RPMI8226 (cell line): ENCODE measurements at places on chromosomes 3 and 15.

- no peak for DNase-seq
Observed at GRCh38 chr3:36973139-36973538, 19.8 kb downstream of the EPM2AIP1 start.

GRCh38 chr3:196272826-196273225, 14.7 kb downstream of the PCYT1A start:
- DNase-seq = no peak

DNA sequence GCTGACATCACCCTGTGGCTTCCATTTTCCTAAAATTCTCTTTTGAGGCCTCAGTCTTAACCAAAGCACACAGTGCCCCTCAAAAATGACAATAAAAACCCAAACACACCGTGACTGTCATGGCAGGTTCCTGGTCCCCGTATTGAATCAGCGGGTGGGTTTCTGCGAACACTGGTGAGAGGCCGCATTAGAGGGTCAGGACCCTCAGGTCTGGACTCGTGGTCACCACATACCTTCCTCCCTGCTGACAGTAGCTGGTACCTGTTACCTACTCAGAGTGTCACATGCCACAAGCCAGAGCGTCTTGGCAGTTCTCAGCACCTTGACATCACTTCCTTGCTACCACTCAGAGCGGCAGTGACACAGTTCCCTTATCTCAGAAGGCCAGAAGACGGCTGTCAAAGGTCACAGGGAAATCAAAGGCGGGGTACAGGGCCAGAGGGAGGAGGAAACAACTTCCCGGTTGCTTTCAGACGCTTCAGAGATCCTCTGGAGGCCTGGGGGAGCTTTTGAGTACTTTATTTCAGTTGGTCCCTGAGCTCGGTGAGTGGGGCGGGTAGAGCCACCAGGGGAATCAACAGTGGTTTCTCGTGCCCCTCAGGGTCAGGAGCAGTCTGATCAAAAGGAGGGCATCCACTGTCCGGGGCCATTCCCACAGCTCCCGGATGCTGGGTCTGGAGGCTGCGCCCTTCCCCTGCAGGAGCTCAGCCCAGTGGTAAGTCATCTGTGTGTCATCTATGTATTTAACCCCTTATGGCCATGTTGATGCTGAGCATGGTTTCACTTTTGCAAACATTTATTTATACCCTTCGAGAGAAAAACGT, at the start of the genes CCR5AS and CCRL2:
Gene CCR5AS (minus strand): TSS at position 279 of the 824 bp plus-strand sequence.
Gene CCRL2 (plus strand): TSS at position 472 of the 824 bp plus-strand sequence. CDS start 821 bp downstream, outside the sequence.
- no peak for DNase-seq

- DNase-seq = no peak
Observed at GRCh38 chr15:79401301-79401700, 30.8 kb upstream of the MINAR1 start.

DNA sequence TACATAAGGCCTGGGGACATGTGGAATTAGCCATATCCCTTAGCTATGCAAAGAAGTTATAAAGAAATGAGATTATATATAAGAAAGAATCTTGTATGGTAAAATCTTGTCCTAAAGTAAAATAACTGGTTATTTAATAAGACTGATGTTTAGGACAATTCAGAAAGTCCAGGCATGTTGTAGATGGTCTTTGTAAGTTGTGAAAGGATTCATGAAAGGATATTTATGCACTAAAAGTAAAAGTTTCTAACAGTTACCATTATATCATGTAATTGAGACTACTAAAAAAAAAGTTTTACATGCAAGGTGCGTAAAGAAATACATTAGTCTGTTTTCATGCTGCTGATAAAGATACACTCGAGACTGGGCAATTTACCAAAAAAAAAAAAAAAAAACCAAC, 146.3 kb downstream of the FMN1 start:
- peak; percentile 33 for DNase-seq
